ENCODE measurements at places on chromosomes 7 and 10.

- no peak for DNase-seq
Observed at GRCh38 chr7:28560767-28561166, 148.4 kb downstream of the CREB5 start.

GRCh38 chr7:141685285-141686023 is 16.5 kb downstream of the DENND11 start:
- no peak for DNase-seq

DNA sequence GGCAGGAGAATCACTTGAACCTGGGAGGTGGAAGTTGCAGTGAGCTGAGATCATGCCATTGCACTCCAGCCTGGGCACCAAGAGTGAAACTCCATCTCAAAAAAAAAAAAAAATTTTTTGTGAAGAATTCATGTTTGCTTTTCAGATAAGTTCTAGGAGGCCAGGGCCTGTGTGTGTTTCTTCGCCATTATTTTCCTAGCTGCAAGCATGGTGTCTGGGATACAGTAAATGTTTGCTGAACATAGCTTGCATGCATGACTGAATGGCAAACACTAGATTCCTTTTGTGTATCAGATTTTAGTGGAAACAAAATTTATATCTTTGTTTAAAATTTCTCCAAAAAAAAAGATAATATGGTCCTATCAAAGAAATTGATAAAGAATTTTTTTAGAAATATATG is 9.7 kb upstream of the MACC1 start:
- DNase-seq: no peak

GRCh38 chr10:34327184-34327583 is 487.9 kb downstream of the PARD3 start:
- DNase-seq: no peak

DNA sequence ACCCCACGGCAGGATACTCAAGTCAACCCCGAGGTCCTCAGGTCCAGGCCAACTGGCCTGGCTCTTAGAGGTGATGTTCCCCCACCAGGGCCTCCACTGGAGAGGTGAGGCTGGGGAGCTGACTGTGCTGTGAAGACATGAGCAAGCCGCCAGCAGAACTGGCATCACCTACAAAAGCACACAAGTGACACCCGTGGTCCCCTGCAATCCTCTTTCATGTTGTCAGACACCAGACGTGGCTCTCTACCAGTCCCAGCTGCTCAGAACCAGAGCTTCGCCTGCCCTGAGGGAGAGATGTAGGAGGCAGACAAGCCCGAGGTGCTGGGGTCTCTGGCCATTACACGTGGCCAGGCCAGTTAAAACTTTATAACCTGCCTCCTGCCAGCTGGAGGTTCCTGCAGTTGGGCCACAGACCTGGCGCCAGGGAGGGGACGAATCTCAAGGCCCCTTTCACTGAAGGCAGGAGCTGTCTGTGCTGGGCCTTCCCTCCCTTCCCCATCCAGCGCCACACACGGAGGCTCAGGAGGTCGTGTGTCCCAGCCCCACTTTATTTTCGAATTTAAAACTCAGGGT is 2.2 kb downstream of the COMTD1 start:
- DNase-seq: no peak

- DNase-seq: no peak
Observed at GRCh38 chr7:153832160-153832559, 220.0 kb upstream of the DPP6 start.

GRCh38 chr10:104351061-104351702 is 2.5 kb upstream of the CFAP58 start:
- DNase-seq: no peak

GRCh38 chr7:27106181-27106900 is 3.9 kb upstream of the HOXA2 start:
- no peak for DNase-seq

- DNase-seq: no peak
Observed at GRCh38 chr7:30654296-30655090, 27.8 kb downstream of the CRHR2 start.

DNA sequence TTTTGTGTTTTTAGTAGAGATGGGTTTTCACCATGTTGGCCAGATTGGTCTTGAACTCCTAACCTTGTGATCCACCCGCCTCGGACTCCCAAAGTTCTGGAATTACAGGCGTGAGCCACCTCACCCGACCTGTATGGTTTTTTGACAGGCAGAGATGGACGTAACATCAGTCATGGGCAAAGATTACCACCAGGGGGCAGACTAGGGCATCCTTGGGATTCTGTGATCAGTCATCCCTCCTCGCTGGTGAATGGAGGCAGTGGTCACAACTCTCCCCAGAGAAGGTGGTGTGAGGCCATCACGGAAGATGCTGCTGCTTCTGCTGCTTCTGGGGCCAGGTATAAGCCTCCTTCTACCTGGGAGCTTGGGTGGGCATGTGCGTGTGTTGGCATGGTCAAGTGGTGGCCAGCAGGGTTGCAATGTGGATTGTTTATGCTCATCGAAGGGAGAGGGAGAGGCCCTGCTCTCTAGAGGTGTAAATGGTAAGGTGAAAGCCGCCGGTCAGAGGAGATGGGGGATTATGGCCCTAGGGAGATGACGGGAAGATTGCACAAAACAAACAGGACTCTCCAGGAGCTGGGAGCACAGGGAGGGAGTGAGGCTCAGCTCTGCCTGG is 122.7 kb upstream of the PRSS1 start:
- no peak for DNase-seq

DNA sequence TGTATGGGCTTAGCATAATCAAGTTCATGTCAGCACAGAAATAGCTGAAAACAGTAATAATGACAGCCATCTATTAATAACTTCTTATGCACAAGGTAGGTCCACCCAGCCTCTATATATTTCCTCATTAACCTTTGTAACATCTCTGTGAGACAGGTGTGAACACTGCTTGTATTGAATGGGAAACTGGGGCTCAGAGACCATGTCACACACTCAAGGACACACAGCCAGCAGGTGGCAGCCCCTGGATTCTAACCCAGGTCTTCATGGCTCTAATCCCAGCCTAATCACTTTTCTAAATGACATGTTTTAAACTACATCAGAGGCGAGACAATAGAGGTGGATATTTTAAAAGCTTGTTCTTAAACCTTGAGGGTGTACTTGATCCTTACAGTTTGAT is 591.4 kb downstream of the PARD3 start:
- DNase-seq: no peak

GRCh38 chr10:76297780-76298281 is 866.4 kb downstream of the LRMDA start:
- no peak for DNase-seq

DNA sequence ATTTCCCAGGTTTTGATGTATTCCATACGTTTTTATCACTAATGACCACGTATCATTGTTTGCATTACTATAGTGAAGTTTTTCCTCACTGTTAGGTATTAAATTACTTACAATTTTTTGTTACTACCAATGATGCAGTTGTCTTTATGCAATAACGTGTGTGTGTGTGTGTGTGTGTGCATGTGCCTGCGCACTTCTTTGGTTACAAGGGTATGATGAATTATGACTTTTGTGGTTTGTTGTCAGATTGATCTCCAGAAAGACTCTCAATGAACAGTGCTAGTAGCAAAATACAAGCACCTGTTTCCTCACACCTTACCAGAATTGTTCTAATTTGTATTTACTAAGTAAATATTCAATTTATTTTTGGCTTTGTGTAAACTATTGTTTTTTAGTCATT is 51.5 kb downstream of the MCMBP start:
- DNase-seq: no peak
